NCI-H1092 (cell line): ENCODE measurements at places on chromosomes 1 and 21.

DNA sequence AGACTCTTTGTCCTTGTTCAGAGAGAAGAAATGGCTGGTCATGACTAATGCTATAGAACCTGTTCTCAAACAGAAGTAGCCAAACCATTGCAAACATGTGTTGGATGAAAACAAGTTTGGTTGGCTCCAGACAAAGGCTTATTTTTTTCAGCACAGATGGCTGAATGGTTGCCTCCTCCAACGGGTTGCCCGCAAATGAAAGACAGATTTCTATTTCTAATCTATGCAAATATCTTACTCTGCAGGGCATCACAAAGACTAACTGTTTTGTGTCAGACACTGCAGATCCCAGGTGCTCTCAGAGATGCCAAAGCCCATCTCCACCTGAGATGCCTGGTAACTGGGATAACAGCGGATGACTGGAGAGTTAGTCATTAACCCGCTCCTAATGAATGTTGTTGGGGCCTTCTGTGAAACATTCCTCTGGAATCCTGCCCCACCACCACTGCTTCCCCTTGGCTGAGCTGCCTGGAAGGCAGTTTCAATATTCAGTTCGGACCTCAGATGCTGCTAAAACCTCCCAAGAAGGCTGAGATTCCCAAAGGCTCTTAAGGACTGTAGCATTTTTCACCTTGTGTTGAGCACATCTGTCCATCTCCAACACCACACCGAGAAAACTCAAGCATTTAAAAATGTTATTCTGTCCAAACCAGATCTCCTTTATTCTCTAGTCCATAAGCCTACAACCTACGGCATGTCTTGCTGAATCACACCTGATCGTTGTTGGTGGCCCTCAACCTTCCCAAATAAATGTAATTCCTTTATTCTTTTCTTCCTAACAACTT is 104.4 kb downstream of the PTPN14 start:
- no peak for DNase-seq

- DNase-seq: no peak
Observed at GRCh38 chr1:5856246-5856815, 135.9 kb downstream of the NPHP4 start.

DNA sequence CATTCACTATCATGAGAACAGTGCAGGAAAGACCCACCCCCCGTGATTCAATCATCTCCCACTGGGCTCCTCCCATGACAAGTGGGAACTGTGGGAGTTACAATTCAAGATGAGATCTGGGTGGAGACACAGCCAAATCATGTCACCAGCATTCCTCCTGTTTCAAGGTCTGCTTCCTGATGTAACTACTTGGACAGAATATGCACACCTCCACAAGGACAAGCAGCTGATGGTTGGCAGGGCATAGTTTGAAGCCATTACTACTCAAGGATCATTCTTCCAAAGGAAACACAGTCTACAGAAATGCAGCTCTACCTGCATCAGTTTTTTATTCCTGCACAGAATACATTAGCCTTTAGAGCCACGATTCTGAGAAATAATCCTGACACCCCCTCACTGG is 28.5 kb upstream of the RNF2 start:
- no peak for DNase-seq

DNA sequence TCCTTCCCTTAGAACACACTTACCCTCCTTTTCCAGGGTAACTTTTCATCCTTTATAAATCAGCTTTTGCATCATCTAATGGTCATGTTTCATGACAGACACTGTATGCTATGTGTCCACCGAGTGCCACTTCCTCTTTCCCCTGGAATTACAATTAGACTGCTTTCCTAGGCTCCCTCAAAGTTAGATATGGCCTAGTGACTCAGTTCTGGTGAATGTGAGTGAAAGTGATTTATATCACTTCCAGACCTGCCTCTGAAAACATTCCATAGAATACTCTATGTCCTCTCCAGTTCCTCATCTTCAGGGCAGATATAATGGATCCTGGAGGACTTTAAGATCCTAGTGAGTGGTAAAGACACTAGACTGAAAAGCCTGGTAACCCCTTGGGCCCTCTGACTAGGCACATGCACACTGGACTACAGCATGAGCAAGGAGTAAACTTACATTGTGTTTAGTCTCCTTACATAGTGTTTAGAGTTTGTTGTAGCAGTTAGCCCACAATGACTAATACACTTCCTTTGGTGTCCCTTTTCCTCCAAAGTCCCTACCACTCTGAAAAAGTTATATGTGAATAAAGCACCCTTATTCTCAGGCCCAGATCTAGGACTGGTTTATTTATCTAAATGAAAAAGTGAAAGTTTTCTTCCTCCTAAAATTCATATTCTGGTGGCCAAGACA is 59.3 kb downstream of the GPR88 start:
- DNase-seq: no peak

- DNase-seq: no peak
Observed at GRCh38 chr1:25107643-25108010, 124.7 kb downstream of the SYF2 start.

DNA sequence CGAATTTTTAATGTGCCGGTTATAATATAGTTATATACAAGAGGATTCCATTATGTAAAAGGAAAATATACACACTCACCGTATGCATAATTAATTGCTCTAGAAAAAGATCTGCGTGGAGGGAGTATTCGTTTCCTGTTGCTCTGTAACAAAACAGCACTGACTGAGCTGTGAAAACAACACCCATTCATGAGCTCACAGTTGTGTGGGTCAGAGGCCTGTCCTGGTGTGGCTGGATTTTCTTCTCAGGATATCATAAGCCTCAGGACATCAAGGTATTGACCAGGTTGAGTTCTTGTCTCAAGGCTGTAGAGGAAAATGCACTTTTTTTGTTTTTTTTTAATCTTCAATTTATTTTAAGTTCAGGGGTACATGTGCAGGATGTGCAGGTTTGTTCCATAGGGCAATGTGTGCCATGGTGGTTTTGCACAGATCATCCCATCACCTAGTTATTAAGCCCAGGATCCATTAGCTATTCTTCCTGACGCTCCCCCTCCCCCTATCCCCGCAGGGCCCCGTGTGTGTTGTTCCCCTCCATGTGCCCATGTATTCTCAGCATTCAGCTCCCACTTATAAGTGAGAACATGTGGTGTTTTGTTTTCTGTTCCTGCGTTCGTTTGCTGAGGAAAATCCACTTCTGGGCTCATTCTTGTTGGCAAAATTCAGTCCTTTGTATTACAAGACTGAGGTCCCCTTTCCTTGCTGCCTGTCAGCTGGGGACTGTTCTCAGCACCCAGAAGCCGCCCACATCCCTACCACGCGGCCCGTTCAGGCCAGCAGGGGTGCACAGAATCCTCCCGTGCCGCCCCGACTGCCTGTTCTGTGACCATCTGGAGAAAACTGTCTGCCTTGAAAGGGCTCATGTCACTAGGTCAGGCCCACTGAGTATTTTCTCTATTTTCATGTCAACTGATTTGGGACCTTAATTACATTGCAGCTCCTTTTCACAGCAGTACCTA is 87.4 kb upstream of the ERRFI1 start:
- DNase-seq: no peak

- DNase-seq: no peak
Observed at GRCh38 chr21:28604946-28605537, 387.6 kb downstream of the LTN1 start.

- DNase-seq: no peak
Observed at GRCh38 chr1:107626073-107626796, 338.7 kb downstream of the VAV3 start.
